GM19239 (cell line): ENCODE measurements at places on chromosomes 16 and 17.

GRCh38 chr17:43224146-43224705 lies 4.2 kb downstream of the CCDC200 start:
- no peak for DNase-seq

DNA sequence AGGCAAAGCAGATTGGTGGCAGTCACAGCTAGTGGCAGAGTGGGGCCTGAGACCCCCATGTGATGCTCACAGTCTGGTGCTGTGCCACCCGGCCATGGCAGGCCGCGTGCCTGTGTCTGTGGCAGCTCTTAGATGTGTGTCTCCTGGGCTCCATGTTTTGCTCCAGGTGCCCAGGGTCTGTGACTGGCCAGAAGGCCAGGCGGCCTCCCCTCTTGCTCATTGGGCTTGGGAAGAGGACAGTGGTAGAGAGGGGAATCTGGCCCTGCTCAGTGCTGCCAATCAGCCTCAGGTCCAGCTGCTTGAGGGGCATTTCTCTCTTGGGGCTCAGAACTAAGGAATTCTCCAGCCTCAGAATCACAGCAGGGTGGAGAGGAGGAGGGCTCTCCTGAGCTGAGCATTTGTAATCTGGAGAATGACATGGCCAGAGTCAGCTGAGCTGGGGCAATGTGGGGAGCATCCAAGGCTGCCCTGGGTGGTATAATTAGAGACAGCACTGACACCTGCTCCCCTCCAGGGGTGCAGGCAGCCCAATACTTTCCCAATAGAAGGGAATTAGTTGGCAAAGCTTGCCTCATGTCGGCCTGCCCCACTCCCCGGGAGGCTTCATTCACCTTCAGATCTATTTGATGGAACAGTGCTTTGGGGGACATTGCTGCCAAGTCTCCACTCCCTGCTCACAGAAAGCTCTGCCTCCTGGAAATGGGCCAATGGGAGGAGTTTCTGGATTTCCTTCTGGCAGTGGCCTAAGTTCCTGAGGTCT lies 2.7 kb upstream of the LASP1NB start:
- DNase-seq, result no peak

- DNase-seq, result peak; percentile 94
Measured at GRCh38 chr17:73192894-73193701, at the start of gene COG1. TSS of gene COG1 (plus strand) at chr17:73193055. CDS start at chr17:73193070, 15 bp downstream.

DNA sequence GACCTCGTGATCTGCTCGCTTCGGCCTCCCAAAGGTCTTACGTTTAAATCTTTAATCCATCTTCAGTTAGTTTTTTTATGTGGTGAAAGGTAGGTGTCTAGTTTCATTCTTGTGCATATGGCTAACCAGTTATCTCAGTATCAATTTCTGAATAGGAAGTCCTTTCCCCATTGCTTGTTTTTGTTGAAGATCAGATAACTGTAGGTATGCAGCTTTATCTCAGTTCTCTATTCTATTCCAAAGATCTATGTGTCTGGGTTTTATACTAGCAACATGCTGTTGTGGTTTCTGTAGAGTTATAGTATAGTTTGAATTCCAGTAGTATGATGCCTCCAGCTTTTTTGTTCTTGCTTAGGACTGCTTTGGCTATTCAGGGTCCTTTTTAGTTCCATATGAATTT lies 65.2 kb downstream of the TNFRSF13B start:
- no peak for DNase-seq

DNA sequence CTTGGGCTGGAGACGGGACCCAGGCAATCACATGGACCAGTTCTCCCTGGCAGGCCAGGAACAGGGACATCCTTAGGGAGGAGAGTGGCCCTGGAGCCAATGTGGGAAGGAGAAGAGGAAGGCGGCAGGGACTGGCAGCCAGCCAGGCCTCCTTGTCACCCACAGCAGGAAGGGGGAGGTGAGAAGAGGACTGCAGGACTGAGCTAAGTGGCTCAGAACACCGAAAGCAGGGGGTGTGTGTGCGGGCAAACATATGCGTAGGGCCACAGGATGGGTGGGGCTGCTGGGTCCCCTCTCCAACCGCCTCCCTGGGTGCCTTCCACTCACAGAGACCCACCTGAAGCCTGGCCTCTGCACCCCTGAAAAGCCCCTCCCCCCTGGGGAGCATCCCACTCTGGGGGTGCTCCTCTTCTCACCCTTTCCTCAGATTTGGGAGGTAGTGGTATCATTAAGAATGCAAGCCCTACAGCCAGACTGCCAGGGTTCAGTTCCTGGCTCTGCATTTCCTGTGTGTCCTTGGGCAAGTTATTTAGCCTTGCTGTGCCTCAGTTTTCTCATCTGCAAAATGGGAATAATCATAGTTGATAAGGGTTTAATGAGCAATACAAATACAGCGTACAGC lies 8.1 kb downstream of the PNMT start:
- DNase-seq, result no peak

DNA sequence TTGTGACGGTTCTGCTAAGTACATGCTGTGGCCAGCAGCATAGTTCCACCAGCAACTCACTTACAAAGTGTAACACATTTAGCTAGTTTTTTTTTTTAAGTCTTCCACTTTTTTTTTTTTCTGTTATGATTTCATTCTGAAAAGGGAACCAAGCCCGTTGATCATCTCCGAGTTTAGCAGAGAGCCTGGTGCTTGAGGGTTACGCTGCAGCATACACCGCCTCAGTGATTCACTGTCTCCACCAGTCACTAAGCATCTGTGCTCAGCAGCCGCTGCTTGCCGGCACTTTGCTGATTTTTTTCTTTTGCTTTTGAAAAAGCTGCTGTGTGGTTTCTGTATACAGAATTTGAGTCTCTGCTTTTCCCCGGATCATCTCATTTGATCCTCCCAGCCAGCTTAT lies 194.5 kb upstream of the CDH13 start:
- DNase-seq, result no peak

DNA sequence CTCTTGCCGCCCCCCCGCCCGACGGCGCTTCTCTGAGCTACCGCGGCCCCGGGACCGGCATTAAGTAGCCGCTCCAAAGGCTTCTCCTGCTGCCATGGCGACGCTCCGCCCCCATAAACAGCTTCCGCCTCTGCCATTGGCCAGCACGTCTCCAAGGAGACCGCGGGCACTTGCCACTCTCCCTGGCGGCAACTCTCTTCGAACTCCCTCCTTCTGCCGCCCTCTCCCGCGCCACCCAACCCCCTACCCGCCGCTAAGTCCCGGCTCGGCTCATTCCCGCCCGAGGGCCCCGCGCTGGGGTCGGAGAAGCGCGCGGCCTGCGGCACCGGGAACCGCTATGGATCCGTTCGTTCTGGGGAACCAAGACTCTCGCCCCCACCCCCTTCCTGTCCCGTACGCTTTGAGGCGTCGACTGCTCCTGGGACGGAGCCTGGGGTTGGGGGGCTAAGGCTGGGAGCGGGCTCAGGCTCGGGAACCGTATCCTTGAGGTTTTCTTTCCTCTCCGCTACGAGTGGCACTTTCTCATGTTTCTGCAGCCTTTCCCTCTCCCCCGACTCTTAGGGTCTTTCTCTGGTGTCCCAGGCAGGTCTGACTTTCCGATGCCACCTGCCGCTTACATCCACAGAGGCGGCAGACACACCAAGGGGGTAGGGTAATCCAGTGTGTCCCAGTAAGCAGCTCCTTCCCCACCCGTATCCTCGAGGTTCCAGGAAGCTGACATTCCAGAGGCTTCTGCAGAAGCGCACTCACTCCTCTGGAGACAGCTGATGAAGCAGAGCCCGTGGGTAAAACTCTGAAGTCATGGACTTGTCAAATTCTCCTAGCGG lies at the start of gene FOXJ1:
TSS of gene FOXJ1 (minus strand) at position 34 of the 827 bp plus-strand sequence. CDS start 850 bp downstream, outside the sequence.
- peak; percentile 99 for DNase-seq

DNA sequence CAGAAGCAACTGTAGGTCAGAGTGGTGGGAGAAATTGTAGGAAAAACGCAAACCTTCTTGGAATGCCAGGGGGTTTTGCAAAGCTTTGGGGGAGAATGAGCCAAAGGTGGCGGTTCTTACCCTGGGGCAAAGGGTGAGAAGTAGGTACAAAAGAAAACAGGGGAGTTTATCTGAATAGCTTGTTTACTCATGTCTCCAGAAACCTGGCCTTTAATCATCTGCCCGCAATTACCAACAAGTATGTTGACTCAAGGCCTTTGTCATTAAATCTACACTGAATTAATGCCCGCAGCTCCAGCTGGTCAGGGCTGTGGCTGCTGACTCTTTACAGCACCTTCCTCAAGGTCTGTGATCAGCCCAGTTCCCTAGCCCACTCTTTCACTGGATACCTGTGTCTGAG lies 320.1 kb downstream of the CBLN1 start:
- no peak for DNase-seq

DNA sequence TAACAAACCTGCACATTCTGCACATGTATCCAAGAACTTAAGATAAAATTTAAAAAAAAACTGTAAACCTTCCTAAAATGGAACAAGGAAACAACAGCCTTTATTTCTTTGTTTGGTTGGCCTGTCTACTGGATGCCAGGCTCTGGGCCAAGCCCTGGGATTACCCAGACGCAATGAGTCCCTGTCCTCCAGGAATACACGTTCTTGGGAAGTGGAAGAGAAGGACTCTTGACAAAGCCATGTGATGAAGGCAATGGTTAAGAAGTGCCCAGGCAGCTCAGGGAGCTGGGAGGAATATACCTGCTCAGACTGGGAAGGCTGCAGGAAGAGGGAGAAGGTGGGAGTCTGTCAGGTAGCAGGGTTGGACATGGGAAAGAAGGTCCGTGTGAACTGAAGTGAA lies 115.4 kb downstream of the AXIN2 start:
- no peak for DNase-seq
